ENCODE measurements at places on chromosomes 16 and 17.
A peak's percentile ranks its signal among the peaks of the same experiment; 100 is the strongest.

GRCh38 chr16:66954097-66954659 is 6.9 kb upstream of the CES3 start:
- peak; percentile 86 for DNase-seq

DNA sequence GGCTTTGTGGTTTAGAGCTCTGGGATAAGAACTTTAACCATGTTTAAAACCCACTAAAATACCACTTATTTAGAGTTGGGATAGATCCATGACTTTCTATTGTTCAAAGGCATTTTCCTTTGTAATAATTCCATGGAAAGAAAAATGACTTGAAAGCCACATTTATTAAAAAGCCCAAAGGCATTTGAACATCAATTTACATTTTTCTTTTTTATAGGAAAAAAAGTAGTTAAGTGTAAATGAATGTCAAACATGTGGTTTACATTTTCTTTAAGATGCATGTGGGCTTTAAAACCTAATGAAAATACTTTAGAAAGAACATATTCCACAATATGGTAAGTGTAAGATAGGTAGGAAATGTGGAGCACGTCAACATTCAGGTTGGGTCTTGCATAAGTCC is 443.2 kb downstream of the TOX3 start:
- DNase-seq: no peak

GRCh38 chr17:65005858-65006257 is 50.7 kb downstream of the GNA13 start:
- DNase-seq: no peak

DNA sequence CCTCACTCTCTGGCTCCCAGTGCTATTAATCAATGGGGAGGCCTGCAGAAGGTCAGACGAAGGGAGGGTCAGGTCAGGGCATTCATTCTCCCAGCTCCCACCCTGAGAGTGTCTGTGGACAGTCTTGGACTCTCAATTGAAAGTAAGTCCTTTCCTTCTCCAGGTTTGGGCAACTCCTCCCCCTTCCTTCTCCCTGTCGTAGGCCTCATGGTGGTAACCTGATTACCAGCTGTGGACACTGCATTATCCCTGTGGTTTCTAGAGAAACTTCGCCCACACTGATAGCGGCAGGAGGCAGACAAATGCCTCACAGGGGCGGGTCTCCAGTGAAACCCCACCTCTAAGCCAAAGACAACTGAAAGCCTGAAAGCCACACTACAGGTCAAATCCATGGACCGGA is 57.7 kb upstream of the SLC25A19 start:
- peak; percentile 94 for DNase-seq

- DNase-seq: no peak
Measured at GRCh38 chr16:78098087-78098486, 1.4 kb upstream of the WWOX start.

DNA sequence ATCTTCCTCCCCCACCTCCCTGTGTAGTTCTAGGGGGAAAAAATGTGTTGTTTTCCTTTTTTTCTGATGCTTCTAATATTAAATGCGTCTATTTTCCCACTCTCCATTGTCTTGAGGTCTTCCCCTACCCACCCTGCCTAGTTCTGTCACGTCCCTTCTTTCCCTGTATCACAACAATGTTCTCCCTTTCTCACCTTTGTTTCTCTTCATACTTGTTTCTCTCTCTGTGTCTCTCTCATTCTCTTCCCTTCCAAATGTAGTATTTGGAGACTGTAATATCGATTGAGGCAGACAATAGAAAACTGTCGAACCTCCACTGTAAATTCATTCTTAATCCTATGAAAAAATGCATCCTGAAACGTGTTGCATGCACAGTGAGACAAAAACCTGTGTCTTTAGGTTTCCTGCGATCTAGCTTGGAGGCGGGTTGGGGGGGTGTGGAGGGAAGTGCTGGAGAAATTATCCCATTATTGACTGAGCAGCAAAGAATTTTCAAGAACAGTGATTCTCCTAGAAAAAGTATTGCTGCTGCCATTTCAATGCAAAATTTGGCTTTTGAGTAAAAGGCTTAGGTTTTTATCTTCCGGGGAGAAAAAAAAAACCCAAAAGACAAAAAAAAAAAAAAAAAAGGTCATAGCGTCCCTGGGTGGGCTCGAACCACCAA is 1.3 kb upstream of the PSMB3 start:
- DNase-seq: no peak

GRCh38 chr17:1972487-1973160 is 52.5 kb downstream of the RTN4RL1 start:
- no peak for DNase-seq

- peak; percentile 56 for DNase-seq
Measured at GRCh38 chr17:79800325-79801155, 3.7 kb upstream of the CBX8 start.

GRCh38 chr17:21210411-21211076 is 3.4 kb downstream of the TMEM11 start:
- no peak for DNase-seq

DNA sequence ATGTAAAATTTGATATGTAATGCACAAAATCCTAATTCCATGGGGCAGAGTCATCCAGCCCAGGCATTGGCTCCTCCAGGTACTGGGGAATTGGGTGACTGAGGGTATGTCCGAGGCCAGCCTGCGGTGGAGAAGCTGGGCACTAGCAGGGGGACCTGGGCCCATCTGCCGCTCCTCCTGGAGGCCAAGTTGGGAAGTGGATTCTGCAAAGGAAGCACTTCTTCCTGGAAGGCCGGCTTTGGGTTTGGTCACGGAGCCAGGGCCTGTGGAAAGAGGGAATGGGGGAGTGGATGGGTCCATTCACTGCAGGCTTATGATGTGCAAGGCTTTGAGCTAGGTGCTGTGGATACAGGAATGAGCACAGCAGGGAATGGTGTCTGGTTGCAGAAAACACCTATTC is 85.8 kb downstream of the GNAO1 start:
- DNase-seq: no peak

DNA sequence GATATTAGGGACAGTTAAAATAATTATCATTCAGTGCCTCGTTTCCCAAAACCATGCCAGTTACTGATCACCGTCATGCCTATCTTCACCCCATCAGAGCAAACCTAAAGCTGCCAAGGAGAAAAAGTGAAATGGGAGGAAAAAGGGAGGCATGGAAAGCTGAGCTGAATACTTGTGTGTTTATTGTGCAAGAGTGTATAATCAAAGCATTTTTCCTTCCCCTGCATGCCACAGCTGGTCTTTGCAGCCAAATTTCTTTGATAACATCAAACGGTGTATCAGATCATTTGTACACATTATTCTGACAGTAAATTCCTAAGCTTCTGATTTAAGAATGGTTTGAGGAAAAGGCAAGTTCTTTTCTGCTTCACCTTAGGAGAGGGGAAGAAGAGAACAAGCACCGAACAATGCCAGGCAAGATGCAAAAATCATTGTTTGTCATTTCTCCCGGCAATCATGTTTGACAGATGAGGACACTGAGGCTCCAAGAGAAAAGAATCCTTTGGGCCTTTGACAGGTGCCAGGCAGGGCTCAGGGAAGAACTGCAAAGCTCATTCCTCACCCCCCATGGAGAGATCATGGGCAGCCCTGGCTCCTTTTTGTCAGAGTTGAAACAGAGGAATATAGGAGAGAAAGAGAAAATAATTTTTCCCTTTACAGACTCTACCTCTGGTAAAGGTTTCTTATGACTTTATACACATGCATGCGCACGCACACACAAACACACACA is 51.4 kb upstream of the ARHGAP44 start:
- DNase-seq: no peak

- DNase-seq: no peak
Measured at GRCh38 chr16:71425746-71426068, 16.1 kb downstream of the TLE7 start.

- DNase-seq: no peak
Measured at GRCh38 chr17:60901806-60902205, 224.2 kb downstream of the BCAS3 start.

GRCh38 chr16:23406024-23406423 is 47.0 kb downstream of the COG7 start:
- DNase-seq: no peak

- DNase-seq: peak; percentile 78
Measured at GRCh38 chr17:42743595-42744282, 1.1 kb downstream of the EZH1 start.

- no peak for DNase-seq
Measured at GRCh38 chr16:77885571-77886295, 97.4 kb downstream of the VAT1L start.

DNA sequence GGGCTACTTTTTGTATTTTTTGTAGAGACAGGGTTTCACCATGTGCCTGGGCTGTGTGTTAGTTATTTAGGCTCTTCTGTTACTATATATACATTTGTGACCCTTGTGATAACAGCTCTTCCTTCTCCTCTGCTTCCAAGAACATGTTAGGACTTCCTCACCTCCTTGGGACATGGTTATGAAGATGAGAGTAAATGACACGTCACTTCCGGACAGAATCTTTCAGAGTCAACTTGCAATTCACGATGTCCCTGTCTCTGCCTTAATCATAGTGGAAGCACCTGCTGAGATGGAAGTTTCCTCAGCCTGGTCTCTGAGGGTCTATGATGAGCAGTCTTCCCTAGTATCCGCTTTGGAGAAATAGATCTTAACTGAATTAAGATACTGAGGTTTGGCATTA is 42.9 kb downstream of the CCDC42 start:
- no peak for DNase-seq

DNA sequence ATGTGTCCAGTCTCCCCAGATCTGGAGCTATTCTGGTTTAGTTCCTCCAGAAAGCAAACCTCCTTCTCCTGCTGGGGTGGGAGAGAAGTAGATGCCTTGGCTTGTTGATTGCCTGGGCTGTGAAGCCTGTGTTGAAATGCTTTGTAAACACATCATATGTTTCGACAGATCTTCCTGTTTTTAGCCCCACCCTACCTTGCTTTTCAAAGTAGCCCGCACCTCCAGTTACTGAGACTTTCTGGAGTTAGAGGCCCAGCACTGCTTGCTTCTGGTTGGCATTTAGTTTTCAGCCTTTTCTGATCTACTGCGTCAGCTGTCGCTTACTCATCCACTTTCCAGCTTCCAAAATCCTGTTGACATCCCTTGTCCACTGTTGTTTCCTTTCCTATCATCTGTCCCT is 17.9 kb upstream of the NDEL1 start:
- no peak for DNase-seq

GRCh38 chr16:14569213-14569612 is 60.8 kb downstream of the PARN start:
- DNase-seq: peak; percentile 31

GRCh38 chr17:10121971-10122707 is 76.3 kb downstream of the GAS7 start:
- no peak for DNase-seq

- no peak for DNase-seq
Measured at GRCh38 chr16:21642861-21643260, 9.5 kb downstream of the IGSF6 start.

GRCh38 chr17:79877041-79877440 is 37.8 kb upstream of the CBX4 start:
- DNase-seq: no peak
